ENCODE measurements at places on chromosomes 13 and 19.

GRCh38 chr13:76826527-76826926 lies 59.7 kb downstream of the KCTD12 start:
- no peak for DNase-seq

- no peak for DNase-seq
These were observed 88.7 kb downstream of the MAB21L1 start for GRCh38 chr13:35387682-35388250.

DNA sequence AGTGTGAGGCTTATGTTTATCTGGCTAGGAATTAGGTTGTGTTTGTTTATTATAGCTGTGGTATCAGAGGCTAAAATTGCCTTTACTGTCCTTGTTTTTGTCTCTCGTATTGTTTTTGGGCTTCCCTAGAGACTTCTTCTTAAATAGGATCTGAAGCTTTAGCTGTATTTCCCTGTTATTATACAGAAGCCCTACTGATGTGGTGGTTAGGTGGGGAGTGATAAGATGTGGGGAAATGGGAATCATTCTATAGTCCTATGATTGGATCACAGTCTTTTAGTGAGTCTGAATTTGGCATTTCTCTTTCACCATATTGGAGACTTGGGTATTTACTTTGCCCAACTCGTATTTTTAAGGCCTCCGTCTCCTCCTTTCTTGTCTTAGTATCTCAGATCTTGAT lies 8.3 kb upstream of the KL start:
- no peak for DNase-seq

GRCh38 chr13:82654861-82655855 lies 1227.1 kb downstream of the SLITRK1 start:
- DNase-seq: no peak

DNA sequence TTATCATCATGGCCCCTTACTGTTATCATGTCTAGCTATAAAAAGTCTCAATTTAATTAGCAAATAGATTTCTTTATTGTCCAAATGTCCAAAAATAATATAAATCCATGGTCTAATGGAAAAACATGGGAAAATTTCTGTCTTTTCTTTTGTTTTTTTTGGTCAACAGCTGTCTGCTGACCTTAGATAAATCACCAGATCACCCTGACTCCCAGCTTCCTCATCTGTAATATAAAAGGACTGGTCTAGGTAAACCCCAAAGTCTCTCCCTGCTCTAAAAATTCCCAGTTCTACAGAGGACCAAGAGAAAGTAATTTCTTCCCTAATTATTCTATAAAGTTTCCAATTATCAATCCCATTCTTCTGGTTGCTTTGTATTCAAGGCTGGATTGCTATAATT lies 30.7 kb upstream of the RCBTB2 start:
- DNase-seq: no peak

DNA sequence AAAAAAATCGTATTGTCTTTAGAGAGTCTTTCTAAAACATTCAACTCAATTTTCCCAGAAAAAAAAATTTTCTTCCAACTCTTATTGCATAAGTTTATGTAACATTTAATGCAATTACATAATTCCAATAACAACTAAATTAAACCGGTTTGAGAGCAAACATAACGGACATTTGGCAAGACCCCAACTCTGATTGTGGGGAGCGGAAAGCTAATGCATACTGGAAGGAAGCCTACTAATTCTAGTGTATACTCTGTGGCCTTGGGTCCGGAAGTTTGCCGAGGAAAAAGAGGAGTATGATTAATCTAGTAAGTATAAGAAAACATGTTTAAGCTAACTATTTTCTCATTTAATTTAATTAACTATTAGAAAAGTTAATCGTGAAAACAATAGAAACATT lies 21.3 kb upstream of the MIR17HG start:
- no peak for DNase-seq

DNA sequence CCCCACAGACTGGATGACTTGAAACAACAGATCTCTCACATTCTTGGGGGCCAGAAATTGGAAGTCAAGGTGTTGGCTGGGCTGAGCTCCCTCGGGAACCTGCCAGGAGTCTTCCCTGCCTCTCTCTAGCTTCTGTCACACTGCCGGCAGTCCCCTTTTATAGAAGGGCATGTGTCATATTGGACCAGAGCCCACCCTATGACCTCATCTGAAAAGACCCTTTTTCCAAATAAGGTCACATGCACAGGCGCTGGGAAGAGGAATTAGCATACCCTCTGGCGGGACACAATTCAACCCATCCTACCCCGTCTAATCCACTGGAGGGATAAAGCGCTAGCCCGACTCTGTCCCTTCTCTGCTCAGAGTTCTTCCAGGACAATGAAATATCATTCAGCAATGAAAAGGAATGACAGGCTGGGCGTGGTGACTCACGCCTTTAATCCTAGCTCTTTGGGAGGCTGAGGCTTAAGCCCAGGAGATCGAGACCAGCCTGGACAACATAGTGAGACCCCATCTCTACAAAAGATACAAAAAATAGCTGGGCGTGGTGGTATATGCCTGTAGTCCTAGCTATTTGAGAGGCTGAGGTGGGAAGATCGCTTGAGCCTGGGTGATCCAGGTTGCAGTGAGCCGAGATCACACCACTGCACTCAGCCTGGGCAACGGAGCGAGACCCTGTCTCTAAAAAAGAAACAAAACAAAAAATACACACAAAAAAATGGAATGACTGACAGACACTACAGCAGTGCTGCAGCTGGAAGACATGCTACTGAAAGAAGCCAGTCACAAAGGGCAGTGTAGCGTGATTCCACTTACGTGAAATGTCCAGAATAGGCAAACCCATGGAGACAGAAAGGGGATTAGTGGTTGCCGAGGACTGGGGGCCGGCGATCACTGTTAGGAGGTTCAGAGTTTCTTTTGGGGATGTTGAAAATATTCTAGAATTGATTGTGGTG lies 28.5 kb downstream of the MEIS3 start:
- no peak for DNase-seq

DNA sequence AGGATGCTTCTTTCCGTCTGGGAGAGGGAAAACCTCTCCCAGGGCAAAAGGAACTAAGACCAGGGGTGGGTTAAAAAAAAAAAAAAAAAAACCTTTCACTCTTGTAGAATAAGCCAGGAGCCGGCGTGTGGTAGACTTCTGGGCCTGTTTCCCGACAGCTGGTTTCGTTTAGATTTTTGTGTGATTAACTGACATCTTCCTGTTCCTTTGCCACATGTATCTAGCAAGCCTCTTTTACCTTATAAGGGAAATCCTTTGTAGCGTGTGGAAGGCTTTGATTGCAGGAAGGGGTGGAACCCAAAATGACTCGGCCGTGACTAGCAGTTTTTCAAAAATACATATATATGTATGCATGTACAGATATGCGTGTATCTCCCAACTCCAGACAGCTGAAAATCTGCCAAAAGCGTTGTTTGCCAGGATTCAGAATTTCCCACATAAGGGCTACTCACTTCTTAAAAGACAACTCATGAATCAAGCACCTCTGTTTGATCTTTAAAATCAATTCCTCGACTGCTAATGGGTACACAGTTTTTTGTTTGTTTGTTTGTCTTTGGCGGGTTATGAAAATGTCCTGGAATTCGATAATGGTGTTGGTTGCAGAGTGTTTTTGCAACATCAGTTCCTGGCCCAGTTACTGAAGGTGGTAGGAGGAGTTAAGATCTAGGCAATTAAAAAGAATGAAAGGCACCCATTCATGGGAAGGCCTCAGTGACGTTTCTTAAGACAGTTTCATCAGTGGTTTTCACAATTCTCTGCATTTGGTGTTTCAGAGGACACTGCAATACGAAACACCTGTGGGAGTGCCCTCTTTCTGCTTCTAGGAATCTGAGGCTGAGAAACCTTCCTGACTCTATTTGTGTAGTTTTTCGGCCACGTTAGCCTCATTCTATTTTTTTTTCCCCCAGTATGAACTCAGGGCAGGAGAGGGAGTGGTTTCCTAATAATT lies 2.7 kb downstream of the TPM4 start:
- no peak for DNase-seq

GRCh38 chr13:95159458-95159857 lies 141.8 kb downstream of the ABCC4 start:
- no peak for DNase-seq

GRCh38 chr19:40390084-40390742 lies at the start of gene HIPK4:
TSS of gene HIPK4 (minus strand) at chr19:40390181. CDS start at chr19:40389902, 279 bp downstream.
- no peak for DNase-seq

DNA sequence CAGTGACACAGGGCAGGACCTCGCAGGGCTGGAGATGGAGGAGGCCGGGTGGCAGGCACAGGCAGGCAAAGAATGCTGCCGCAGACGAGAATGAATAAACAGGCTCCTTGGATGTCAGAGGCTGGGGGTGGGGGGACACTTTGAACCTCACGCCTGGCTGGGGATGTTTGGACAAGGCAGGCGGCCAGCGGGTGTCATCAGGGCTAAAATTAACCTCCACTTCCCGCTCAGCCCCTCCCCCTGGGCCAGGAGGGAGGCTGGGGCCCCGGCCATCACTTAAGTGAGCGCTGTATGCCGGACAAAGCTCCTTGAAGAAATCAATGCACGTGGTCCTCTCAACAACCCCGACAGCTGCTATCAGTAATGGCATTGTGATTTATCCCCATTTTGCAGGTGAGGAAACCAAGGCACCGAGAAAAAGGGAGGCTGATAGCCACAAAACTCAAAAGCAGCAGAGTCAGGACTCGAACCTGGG lies 10.3 kb upstream of the FUT5 start:
- no peak for DNase-seq

DNA sequence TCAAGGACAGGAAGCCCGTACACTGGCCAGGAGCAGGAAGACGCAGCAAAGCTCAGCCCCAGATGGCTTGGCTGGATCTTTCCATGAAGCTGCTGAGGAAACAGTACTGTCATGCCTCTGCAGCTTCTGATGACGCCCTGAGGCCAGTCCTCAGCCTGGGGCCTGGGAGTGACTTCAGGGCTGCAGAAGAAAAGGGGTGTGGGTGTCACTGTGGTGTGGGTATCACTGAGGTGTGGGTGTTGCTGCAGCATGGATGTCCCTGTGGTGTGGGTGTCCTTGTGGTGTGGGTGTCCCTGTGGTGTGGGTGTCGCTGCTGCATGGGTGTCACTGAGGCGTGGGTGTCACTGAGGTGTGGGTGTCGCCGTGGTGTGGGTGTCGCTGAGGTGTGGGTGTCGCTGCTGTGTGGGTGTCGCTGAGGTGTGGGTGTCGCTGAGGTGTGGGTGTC lies 12.0 kb upstream of the GAS6 start:
- no peak for DNase-seq

DNA sequence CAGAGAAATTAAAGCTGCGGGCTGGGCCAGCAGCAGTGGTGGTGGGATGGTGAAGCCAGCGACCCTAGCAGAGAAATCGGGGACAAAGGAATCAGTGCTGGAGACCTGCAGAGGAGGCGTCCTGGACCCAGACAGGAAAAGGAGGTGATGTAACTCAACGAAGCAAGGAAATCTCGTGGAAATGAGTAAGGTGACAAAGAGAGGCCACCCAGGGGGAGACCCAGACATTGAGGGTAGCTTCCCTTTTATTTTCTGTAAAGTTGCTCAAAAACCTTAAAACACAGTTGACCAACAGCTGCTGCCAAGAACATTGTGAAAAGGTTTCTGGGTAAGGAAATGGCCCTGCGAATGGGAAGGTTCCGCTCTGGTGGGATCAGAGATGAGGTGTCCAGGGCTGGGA lies 13.3 kb upstream of the RETN start:
- no peak for DNase-seq

DNA sequence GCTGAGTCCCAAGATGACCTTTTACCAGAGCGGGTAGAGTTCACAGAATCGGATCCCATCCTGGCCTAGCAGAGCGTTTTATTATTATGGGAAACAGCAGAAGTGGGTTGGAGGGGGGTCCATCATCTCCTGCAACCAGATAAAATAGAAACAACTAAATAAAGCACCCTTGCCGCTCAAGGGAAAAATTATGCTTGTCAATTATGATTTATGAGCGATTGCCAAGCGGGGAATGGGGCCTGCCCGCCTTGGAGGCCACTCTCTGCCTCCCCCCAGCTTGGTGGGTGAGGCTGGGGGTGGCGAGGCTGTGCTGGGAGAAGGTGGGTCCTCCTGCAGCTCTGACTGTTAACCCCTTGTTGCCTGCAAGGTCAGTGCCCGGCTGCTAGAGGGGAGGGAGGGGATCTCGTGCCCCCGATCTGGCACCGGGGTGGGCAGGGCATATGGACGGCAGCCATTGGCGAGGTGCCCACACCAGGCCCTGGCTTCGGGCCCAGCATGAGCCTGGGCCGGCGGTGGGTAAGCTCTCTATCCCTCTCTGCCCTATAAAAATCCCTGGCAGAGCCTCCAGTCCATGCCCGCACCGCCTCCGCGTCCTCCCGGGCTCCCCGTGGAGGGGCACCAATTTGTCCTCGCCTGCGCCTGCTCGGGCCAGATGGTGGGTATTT lies 129.1 kb downstream of the URI1 start:
- DNase-seq: no peak

DNA sequence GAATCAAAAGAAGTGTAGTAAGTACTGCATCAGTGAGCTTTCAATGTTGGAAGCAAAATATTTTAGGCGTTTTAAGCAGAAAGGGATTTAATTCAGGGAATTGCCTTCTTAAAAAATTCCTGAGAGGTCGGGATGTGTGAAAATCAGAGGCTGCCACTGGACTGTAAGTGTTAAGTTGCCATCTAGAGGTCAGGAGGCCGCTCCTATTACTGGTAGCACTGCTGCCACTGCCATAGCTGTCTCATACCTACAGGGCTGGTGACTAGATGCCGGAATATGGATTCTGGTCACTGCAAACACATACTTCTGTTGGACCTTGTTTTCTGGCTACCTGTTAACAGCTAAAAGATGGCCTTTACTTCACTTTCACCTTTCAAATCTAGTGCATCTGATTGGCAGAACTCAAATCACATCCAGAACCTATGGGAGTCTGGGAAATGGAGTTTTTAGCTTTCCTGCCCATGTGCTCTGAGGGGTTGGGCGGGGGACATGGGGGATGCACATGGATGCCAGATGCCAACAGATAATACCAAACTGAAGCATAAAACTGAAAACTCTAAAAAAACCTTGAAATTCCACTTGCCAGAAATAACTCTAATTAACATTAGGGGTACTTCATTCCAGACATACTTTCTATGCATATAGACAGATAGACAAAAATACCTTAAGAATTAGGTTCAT lies 29.8 kb downstream of the DGKH start:
- no peak for DNase-seq

All from stimulated activated CD4-positive, alpha-beta T cell treated with anti-CD3 and anti-CD28 coated beads, Interleukin-1b, Interleukin-23, amount 100 ng/mL, for 4 hours (primary cell).